ENCODE measurements at places on chromosomes 4 and X.

DNA sequence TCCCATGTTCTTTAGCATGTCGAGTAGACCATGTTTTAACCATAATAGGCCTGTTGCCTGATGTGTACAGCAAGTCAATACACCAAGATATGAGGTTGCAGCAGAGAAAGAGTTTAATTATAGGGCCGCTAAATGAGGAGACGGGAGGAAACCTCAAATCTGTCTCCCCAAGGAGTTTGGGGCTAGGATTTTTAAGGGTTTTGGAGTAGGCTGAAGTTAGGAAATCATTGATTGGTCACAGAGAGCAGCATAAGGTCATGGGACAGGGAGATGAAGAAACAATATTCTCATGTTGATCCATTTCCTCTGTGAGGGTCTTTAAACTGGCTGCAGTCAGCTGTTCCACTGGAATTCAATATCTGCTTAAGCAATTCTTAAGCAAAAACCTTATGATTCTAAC, 160.2 kb upstream of the GALNT7 start:
- no peak for DNase-seq

GRCh38 chr4:137125011-137125410, 407.3 kb downstream of the PCDH18 start:
- DNase-seq = no peak

GRCh38 chr4:15349531-15349935, 78.3 kb upstream of the C1QTNF7 start:
- DNase-seq = no peak

GRCh38 chr4:94889946-94890345, 132.2 kb downstream of the BMPR1B start:
- no peak for DNase-seq

- no peak for DNase-seq
Measured at GRCh38 chr4:98706200-98706813, 47.9 kb upstream of the TSPAN5 start.

DNA sequence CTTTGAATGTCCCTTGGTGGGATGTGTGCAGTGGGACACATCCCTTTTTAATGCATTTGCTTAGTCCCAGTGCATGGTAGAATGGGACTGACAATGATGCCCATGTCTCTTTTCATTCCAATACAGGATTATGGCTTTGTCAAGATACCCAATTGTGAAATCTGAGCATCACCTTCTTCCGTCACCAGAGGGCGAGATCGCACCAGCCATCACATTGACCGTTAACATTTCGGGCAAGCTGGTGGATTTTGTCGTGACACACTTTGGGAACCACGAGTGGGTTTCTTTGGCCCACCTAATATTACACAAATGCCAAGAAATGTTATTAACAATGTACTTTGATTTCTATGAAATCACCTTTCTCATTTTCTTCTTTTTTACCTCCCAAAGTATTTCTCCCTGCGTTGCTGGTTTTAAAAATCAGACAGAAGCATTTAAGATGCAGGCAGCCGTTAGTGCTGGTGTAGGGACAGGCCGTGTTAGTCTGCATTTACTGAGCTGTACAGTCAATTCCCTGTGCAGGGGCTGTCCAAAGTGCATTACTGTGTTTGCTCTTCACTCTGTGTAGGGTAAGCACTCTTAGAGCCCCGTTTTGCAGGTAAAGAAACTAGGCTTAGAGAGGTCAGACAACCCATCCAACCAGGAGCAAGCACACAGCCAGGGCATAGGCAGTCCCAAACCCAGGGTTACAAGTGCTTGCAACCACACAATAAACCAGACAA, 46.5 kb downstream of the CWH43 start:
- DNase-seq = no peak

DNA sequence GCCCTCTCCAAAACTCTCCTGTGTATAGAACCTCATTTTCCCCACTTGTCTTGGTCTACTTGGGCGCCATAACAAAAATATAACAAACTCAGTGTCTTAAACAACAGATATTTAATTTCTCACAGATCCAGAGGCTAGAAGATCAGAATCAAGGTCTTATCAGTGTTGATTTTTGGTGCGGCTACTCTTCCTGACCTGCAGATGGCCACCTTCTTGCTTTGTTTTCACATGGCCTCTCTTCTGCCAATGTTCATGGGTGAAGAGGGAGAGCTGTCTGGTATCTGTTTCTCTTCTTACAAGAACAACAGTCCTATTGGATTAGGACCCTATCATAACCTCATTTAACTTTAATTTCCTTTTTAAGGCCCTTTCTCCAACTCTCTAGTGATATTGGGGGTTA, 177.3 kb downstream of the PABPC4L start:
- DNase-seq = no peak

DNA sequence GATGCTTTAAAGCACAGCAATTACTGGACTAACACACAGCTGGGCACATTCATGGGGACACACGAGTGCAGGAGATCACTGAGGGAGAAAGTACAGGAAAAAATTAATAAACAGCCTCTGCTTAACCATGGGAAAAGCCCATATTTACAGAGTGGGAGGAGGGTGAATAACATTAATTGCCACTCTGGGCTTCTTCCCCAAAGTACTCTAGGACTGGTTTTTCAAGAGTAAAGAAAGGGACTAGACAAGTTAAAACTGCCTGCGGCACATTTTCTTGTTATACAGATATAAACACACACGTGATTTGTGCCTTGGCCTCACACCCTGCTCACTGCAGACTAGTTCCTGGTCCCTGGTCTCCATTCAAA, 179.7 kb upstream of the TET2 start:
- DNase-seq = peak; percentile 13

DNA sequence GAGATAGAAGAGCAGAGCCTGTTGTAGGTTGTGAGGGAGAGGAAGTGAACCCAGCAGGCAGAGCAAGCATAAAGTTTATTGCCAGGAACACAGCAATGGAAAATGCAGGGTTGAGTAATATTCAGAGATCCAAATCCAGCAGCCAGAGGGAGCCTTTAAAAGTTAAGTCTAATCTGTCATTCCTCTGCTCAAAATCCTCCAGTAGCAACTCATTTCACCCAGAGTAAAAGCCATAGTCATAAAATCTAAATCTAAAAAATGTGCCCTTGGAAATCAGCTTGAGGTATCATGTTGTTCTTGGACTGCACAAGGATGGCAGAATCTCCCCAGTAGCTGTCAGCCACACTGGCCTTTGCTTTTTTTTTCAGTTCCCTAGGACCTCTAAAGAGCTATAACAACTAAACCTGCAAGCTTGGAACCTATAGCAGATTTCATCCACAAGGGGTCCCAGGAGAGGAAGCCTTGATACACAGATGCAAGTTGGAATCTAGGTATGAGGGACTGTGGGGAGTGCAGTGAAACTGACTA, 62.9 kb upstream of the FRAS1 start:
- DNase-seq = no peak

GRCh38 chrX:80747832-80748231, 61.8 kb downstream of the BRWD3 start:
- no peak for DNase-seq

- no peak for DNase-seq
Measured at GRCh38 chrX:23871905-23872546, 35.7 kb downstream of the APOO start.

DNA sequence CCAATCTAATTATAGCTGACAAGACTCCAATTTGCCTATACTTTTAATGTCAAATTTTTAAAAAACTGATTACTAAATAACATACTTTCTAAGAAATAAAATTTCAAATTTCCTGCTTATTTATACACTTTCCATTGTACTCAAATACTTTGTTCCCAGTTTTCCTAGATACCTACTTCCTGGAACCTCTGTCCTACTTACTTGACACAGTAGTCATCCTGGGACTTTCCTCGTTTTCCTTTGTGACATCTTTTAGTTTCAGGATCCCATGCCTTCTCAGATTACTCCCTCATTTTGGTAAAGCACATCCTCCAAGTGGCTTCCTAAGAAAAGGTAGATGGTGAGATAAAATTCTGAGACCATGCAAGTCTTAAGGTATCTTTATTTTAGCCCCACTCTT, 13.3 kb upstream of the FAM184B start:
- DNase-seq = no peak

GRCh38 chr4:71538528-71538927, 199.7 kb downstream of the SLC4A4 start:
- no peak for DNase-seq

- no peak for DNase-seq
Measured at GRCh38 chrX:70979136-70979762, 48.4 kb upstream of the SLC7A3 start.

GRCh38 chrX:135707880-135708279, 5.6 kb upstream of the CT45A1 start:
- no peak for DNase-seq

GRCh38 chr4:55124322-55125076, 896 bp downstream of the KDR start:
- no peak for DNase-seq

DNA sequence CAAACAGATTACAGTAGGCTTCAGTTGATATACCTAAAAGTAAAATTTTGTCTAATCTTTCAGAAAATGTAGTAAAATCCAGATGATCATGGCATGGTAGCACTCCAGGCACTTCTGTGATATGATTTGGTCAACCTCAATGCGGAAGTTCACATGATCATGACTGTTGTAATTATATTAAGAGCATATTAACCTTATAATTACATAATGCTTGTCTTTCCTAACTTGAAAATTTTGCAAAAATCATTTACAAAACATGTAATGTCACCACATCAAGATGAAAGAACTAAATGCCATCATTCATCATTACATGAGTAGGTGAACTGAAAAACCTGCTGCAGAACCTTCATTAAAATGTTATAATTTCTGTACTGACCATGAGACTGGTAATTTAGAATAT, 88.1 kb downstream of the MBNL3 start:
- DNase-seq = no peak

DNA sequence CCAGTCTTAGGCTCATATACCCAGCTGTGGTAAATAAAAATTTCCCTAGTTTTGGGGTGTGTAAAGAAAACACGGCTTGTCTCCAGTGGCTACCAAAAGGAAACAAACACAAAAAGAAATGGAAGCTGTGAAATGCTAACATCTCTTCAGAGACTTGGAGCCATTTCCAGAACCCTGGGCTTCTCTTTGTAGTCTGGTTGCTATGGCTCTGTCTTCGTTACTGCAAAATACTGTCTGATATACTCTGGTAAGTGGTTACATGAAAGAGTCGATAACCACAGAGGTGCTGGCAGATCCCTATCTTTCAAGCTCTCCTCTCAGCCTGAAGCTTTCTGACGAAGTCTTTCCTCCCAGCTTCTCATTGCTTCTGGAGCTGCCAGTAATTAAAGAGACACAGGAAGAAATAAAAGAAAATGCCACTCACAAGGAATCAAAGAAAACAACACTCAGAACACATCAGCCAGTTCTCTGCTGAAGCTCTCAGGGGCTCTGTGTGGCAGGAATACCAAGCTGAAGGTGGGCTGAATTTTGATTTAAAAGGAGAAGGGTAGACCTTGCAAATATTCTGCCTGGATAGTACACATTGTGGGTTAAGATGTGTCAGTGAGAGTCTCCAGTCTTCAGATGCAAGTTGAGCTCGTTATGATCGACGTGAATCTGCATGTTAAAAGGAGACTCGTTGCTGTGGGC, 107.6 kb upstream of the FAM9C start:
- no peak for DNase-seq

DNA sequence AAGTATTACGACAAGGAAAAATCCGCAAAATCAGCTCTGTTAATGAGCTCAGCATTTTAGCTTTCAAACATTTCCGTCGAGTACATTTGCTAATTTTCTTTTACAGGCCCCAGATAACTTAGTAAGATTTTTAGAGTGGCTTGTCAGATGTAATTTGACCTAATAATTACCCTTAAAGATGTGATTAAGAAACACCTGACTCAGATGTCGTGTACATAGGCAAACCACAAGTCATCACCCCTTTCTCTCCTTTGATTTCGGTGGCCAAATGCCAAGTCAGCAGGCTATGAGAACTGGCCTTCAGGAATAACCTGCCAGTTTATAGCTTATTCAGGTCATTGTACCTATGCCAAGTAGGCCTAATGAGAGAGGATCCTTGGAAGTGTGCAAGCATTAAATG, 369.6 kb downstream of the PCDH7 start:
- DNase-seq = peak; percentile 70

DNA sequence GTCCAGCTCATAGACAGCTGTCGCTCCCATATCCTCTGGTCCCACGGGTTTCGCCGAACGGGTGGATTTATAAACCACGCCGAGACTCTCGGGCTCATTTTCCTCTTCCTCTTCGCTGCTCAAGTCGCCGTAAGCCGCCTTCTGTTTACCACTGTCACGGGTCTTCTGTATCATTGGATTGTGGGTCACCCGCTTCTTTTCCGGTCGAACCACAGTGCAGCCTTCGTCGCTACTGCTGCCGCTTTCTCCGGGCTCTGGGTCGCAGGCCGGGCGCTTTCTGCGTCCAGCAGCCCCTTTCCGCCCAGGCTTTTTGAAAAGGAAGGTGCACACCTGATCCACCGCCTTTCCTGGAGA, 311 bp downstream of the RNF113A start:
- no peak for DNase-seq

- no peak for DNase-seq
Measured at GRCh38 chr4:124684301-124684700, 28.2 kb downstream of the ANKRD50 start.

DNA sequence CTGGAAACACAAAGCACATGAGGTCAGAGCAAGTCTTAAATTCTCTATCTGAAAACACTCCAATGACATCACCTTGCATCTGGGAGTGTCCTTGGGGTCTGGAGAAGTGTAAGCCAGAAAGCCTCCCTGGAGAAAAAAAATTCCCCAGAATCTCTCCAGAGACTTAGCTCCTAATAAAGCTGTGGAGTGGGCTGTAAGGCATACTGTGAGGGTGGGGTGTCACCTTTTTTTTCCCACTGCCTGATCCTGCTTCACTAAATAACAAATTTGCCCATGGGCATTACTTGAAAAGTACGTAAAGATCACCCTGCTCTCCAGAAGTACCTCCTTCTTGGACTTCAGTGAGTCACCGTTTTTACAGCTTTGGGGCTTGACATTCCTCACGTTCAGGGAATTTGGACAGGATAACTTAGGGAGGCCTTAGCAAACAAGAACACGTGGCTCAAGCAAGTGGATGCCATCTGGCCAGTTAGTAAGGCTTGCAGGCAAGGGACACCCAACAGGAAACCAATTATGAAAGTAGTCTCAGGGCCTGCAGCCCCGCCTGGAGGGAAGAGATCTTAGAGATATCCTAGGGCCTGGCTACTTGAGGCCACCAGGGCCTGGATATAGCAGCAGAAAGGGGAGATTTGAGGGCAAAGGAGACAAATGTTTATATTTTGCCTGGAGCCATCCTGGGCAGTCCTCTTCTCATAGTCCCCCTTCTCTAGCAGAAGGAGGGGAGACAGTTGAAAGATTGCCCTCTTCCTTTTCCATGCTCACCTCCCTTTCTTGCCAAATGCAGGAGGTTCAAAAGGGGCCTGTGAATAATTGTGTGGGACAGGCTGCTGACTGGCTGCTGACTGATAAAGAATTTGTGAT, 60.1 kb upstream of the PLAC1 start:
- no peak for DNase-seq

DNA sequence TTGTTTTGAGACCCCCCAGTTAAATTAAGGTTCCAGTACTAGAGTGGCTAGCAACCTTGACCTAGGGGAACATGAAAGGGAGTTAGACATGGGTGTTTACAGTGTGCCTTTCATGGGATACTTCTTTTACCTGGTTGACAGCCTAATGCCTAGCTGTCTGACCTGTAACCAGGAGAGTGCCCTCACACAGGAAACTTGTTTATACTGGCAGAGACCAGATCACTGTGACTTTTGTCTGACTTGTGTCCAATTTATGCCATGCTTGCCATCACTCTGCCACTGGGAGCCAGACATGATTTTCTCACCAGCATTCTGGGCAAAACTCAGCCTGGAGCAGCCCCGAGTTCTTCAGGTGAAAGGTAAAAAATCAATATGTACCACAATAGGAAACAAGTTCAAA, 305.9 kb downstream of the CHIC1 start:
- no peak for DNase-seq

All from NCI-H1105 (cell line).